SJSA1 (cell line): ENCODE measurements at places on chromosomes 4 and X. TPM values are rescaled to one million over a fixed set of nuclear protein-coding genes. Genes with fewer than 3 reads are reported as not detected.

- DNase-seq, result no peak
These were observed 67.1 kb upstream of the MYOZ2 start for GRCh38 chr4:119068529-119068962.

GRCh38 chr4:40190019-40190418 lies 6.8 kb upstream of the RHOH start:
- no peak for DNase-seq

GRCh38 chr4:110193822-110194761 lies 4.3 kb downstream of the ELOVL6 start:
- DNase-seq, result peak; percentile 75

AKAP17A gene
- 26.9 and 38.0 TPM in 2 replicates for total RNA-seq

DNA sequence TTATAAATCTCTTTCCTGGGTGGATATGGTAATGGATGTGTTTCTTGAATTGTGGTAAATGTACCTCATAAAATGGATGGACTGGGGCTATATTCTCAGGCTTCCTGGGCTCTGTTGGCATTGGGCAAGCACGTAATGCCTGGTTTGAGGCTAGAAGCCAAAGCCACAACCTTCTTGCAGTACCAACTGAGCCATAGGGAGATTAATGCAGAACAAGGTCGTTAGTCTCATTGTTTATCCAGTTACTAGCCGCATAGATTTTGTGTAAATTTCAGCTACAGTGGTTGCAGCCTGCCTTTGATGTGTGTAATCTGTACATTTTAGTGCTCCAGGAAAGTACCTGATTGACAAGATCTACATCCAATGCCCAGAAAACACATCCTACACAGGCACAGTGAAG lies 7.2 kb upstream of the LEF1 start:
- no peak for DNase-seq

DNA sequence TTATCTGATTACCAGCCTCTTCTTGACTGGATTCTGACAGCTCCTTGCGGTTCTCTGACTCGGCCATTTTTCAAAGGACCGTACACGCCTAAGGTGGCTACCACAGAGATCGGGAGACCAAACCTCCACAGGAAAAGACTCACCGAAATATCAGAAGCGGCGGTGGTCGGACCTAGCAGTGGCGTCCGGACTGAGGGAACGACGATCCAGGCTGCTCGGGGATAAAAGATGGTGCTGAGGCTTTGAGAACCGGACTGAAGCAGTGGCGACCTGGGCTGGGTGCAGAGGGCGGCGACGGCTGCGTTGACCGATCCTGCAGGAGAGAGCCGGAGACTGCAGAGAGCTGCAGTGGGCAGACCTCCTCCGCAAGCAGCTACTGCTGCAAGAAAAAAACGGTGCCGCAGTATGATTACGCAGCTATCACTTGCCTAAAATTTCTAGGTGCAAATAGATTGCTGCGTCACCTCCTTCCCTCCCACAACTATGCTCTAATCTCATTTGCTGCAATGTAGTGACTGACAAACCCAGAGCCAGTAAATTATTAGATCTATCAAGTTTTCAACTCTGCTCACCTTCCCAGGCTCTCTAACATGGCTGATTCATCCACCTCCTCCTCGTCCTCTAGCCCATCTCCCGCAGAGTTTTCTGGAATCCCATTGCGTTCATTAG lies at the start of gene NAP1L2:
Gene NAP1L2, minus strand, starts transcription at position 426 of the 669 bp plus-strand sequence. Its CDS starts 359 bp downstream, at position 67.
- DNase-seq, result no peak

DNA sequence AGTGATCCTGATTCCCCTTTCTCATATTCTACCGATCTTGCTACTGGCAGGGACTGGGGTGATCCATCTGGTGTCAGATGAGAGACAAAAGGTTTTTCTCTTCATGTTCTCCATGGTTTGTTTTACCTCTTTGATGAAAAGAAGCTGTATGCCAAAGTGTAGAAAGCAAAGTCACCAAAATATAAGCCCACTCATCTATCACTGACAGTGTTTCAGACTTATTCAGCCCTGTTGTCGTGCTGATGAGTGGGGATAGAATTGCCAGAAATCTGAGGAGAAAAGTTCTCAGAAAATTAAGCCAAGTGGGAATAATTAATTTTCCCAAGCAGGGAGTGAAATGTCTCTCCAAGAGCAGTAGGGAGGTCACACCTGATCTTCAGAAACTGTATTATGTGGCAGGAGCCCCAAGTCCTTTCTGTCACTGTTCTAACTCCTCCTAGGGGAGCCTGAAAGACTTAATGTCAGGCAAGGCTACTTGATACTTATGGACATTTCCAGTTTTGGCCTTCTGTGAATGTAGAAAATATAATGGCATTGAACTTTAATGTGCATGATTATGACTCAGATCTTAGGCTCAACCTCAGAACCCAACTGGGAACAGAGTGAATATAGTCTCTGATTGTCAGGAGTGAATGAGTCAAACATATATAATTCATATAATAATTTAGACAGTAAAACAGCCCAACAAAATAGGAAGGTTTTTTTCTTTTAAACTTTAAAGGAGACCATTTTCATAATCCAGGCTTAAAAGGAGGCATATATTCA lies 298.1 kb downstream of the ANKRD50 start:
- DNase-seq, result no peak

GNRHR gene
- total RNA-seq, result not detected in 2 replicates

GRCh38 chr4:7812231-7812857 lies 127.3 kb downstream of the AFAP1 start:
- DNase-seq, result no peak
